Stimulated activated CD4-positive, alpha-beta T cell treated with anti-CD3 and anti-CD28 coated beads, Interleukin-4, amount 100 ng/mL, for 48 hours (primary cell): ENCODE measurements at places on chromosomes 6 and 20.

DNA sequence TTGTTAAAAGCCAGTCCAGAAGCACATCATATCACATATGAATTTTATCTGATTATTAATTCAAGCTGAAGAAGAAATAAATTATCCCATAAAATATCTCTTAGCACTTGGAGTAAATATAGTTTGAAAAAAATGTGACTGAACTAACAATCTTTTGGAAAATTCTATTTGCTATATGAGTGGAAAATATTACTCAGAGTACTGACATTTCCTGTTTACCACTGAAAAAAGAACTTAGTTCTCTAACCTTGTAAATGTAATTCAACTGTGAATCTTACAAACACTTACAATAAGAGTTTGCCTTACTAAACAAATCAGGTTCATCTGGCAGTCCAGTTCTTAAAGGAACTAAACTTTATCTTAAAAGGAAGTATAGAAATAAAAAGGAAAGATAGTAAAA lies 44.2 kb downstream of the MOXD1 start:
- DNase-seq: no peak

DNA sequence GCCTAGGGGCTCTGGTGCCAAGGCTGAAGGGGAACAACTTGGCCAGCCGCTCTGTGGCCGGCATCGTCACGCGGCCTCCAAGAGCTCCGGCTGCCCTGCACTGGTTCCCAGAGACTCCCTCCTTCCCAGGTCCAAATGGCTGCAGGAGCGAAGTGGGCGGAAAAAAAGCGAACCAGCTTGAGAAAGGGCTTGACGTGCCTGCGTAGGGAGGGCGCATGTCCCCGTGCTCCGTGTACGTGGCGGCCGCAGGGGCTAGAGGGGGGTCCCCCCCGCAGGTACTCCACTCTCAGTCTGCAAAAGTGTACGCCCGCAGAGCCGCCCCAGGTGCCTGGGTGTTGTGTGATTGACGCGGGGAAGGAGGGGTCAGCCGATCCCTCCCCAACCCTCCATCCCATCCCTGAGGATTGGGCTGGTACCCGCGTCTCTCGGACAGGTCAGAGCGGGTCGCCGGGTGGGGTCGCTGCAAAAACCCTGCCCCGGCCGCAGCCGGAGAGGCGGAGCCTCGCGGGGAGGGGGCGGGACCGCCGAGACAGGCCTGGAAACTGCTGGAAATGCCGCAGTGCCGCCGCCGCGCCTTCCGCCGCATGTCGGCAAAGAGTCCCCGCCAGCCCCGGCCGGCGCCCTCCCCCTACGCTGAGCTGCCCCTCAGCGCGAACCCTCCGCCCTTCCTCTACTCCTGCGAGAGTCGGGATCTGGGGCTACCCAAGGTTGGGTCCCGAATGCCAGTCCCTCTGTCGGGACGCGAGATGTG lies 814 bp upstream of the HSP90AB1 start:
- DNase-seq: peak; percentile 79

- DNase-seq: no peak
Measured at GRCh38 chr20:24649787-24650490, 180.5 kb downstream of the SYNDIG1 start.

GRCh38 chr6:52724406-52725121 lies 38.7 kb downstream of the GSTA2 start:
- peak; percentile 43 for DNase-seq

DNA sequence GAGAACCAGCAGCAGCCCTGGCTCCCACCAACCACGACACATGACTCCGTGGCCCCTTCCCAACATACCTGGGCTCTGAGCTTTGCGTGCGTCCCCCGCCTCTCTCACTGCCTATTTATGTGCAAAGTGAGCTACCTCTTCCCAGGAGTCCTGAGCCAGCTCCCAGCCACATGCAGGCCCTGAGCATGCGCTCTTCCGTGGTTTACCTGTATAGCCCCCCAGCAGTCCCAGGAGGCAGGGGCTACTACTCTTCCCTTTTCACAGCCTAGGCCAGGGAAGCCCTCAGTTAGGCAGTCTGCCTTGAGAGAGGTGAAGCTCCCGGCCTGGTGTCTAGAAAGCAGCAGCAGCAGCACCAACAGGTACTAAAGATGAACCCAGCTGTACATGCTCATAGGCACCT lies 114.8 kb upstream of the CDYL start:
- DNase-seq: no peak

DNA sequence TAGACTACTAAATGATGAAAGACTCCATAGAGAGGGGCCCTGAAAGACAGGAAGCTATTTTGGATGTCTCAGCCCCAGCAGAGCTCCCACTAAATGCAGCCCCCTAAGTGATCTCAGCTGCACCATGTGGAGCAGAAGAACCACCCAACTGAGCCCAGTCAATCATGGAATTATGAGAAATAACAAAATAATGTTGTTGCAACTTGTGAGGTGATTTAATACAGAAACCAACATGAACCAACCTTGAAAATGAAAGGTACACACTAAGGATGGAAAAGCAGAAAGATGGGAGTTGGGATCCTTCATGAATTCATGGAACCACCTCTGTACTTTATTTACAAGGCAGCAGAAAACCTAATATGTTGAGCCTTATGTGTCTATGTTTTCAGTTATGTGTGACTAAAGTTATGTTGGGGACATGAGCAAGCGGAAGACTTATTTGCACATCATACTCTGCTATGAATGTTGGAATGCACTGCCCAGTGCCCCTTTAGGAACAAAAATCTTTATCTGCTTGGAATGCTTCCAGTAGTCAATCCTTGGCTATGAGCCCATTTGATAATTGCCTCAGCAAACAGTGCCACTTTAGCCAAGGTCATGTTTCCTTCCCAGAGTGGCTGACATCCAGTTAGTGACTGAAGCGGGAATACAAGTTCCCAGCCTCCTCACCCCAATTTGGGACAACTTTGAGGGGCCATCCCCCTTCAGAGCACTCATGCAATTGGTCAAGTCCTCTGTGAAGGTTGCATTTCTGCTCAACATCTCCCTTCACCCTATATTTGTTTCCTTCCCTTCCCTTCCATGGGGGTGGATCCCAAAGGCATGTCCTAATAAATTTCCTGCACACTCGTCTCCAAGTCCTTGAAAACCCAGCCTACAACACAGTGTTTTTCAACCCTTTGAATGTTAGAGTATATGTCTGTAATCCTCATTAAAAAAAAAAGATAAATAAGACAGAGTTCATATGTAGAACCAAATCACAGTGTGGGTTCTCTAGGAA lies 18.4 kb downstream of the TP53RK start:
- DNase-seq: no peak

DNA sequence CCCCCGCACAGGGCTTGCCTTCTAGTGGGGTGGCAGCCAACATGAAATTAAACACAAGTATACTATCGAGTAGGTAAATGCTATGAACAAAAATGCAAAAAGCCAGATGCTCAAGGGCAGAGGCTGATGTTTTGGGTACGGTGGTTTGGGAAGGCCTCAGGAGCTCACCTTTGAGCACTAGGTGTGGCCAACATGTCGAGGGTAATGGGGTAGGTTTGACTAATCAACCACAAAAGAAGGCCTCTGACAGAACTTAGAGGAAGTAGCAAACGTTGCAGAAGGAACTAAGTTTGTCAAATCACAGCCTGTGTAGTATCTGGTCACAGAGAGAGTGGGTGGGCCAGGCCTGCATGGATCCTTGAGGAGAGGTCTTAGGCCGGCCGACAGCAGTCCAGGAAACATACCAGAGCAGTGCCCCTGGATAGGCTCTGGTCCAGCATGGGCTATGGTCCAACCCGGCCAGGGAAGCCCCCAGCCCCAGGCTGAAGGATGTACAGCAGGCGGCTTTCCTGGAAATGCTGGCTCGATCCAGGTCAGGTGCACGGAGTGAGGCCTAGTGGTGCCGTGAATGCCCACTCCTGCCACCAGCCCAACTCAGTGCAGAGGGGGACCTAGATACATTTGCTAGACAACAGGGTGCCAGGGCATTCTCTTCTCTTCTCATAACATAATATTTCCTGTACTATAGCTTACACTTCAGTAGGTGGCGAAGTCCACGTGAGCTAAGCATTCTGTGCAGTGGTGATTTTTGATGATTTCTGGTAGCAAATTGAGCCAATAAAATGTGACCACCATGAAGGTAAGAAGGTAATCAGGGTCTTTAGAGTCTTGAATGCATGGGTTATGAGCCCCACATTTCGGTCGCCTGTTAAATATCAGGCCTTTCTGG lies 56.3 kb upstream of the CD93 start:
- DNase-seq: no peak

- DNase-seq: peak; percentile 51
Measured at GRCh38 chr20:50146732-50147662, 6.5 kb downstream of the PEDS1 start.

DNA sequence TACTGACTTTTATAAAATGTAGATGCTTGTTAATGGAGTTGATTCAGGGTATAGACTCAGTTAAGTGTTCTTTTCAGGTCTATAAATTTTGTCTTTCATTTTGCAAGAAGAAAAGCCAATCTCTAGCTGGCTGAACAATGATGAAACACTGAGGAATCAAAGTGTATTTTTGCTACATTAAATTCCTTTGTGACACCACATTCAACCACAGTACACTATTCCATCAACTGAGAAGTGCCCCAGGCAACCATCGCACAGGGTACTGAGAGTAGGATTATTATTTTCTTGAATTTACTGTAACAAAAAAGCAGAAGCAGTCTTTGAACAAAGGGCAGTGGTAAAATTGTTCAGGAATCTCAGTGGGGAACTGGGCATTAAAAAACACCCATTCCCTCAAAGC lies 83.6 kb downstream of the PREP start:
- DNase-seq: no peak

GRCh38 chr6:34979218-34979617 lies 90.2 kb downstream of the ANKS1A start:
- DNase-seq: no peak

DNA sequence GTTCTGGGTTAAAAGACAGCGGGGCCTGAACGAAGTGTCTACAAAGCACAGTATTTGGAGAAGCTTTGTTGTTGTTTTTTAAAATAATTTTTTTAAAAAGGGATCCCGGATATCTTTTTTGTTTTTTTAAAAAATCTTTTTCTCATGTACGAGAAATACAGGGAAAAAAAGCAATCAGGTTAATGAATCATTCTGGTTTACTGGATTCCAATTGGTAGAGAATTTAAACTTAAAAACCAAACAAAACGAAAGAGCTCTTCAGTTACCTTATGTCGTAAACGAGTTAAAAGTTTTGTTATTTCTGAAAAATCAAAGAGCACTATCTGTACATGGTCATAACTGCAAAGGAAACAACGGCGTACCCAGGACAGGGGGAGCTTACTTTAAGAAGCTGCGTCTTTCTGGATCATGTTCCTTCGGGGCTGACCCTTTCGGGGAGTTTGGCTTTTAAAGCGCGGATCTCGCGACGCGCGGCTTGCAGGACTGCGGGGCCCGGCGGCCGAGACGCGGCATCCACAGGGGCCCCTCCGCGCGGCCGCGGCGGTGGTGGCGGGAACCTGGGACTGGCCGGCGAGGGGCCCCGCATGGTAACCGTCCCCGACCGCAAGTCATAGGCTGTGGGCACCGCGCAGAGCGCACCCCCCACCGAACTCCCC lies 927 bp downstream of the IL20RA start:
- DNase-seq: no peak

GRCh38 chr6:79453558-79454042 lies 83.6 kb downstream of the LCA5 start:
- DNase-seq: no peak

DNA sequence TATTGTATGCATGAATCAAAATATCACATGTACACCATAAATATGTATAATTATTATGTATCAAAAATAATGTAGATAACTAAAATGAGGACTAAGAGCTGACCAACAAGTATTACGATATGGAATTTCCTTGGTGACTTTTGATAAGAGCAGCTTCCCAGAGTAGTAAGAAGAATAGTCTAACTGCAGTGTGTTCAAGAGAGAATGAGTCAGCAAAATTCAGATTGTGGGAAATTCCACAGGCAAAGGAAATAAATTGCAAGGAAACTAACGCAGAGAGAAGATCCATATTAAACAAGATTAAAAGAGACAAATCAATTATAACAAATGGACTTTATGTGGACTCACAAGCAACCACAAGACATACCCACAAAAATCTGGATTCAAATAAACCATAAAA lies 26.4 kb downstream of the FRK start:
- DNase-seq: no peak

DNA sequence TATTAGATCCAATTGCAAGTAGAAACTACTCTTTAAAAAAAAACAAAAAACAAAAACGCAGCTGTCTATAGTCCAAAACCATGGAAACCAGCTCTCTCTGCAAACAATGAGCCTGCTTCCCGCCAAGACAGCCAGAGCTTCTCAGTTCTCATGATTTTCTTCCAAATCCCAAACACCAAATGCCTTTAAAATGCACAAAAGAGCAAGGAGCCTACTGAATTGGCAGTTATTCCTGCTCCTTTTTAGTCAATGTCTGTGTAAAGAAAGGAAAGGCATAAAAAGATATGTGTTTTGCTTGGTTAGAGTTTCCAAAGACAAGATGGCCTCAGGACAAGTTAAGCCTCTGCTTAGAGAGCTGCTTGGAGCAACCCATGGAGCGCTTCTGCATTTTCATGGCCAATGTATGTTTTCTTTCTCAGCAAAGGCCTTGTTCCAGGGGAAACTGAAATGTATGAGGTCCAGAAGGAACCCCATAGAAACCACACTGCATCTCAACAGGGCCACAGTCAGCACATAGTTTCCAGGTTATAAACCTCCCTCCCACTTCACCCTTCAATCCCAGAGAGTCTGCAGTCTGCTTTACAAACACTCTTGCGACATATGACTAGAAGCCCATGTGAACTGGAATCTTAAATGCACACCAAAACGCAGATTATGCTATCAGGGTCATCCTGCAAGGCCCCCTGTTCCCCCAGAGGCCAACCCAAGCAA lies 209.3 kb upstream of the TAB2 start:
- no peak for DNase-seq

- DNase-seq: no peak
Measured at GRCh38 chr6:135876058-135876457, 24.6 kb downstream of the PDE7B start.

DNA sequence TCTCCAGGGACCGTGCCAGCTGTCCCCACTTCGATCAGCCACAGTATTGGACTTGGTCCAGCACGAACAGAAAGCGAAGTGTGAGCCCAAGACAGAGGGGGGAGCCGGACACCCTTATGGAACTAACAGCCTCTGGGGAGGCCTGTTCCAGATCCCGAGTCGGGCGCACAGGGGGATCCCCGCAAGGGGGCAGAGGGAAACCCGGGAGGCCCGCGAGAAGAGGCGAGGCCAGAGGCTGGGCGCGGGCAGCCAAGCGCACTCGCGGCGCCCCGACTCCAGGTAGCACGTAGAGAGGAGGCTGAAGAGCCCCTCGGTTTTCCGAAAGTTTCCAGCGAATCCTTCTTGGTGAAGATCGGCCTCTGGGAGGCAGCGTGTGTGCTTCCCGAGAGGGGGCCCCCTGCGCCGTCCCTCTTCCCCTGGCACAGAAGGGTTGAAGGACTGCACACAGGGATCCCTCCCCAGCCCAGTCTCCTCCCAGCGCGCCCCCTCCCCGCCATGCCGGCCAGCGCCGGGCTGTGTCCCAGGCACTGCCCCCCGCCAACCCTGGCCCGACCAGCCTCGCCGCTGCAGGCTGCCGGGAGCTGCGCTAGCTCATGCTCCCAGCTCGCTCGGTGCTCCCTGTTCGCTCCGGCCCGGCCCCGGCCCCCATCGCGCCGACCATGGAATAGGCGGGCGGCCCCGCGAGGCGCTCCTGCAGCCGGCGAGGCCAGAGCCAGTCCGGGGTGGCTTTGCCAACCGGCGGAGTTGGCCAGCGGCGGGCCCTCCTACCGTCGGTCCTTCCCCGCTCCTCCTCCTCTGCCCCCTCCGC lies 577 bp upstream of the SLC24A3 start:
- no peak for DNase-seq

GRCh38 chr6:149844480-149844879 lies 19.7 kb downstream of the LRP11 start:
- DNase-seq: no peak

- DNase-seq: no peak
Measured at GRCh38 chr6:157424491-157425020, 43.6 kb downstream of the ZDHHC14 start.

- DNase-seq: no peak
Measured at GRCh38 chr20:41169791-41170351, 32.5 kb downstream of the PLCG1 start.
